ENCODE measurements at places on chromosomes 3 and 15.

- DNase-seq = no peak
These were observed 153.6 kb downstream of the TMEM108 start for GRCh38 chr3:133191818-133192217.

DNA sequence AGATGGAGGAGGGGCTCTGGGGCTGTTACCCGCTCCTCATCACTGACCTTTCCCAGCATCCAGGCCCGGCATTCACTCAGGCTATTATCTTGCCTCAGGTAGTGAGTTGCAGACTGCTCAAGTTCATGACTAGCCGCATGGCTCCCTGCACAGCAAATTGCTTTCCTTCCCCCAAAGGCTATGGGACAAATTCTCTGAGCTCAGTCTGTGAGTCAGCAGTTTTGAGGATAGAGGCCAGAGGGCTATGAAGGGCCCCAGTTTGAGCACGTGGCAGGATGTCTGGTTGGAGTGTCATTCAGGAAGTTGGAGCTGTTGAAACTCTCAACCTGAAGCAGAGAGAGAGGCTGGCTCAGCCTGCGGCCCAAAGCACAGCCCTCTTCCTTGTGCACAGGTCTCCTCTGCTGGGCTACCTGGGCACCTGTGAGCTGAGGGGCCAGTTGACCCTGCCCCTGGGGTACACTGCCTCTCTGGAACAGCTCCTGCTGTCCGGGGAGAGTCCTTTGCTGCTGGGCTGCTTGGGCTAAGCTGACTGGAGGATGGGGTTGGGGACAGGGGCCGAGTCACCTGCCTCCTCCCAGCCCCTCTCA is 7.9 kb downstream of the FAH start:
- DNase-seq = no peak

DNA sequence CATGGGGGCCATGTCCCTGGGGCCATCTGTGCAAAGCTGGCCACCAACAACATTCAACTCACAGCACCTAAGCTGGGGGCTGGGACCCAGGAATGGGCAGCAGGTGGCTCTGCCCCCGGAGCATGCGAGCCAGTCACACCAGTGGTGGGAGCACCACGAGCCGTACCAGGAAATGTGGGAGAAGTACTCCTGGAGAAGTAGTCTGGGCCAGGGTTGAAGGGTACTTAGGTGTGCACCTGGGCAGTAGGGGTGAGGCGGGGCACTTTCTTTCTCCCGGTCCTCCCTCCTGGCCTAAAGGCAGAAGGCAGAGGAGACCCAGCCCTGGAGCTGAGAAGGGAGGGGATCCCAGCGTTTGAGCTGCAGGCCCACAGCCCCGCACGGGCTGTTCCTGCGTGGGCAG is 94.2 kb downstream of the PLXNA1 start:
- DNase-seq = no peak

GRCh38 chr3:45884368-45885201 is 1.8 kb upstream of the CCR9 start:
- DNase-seq = no peak

DNA sequence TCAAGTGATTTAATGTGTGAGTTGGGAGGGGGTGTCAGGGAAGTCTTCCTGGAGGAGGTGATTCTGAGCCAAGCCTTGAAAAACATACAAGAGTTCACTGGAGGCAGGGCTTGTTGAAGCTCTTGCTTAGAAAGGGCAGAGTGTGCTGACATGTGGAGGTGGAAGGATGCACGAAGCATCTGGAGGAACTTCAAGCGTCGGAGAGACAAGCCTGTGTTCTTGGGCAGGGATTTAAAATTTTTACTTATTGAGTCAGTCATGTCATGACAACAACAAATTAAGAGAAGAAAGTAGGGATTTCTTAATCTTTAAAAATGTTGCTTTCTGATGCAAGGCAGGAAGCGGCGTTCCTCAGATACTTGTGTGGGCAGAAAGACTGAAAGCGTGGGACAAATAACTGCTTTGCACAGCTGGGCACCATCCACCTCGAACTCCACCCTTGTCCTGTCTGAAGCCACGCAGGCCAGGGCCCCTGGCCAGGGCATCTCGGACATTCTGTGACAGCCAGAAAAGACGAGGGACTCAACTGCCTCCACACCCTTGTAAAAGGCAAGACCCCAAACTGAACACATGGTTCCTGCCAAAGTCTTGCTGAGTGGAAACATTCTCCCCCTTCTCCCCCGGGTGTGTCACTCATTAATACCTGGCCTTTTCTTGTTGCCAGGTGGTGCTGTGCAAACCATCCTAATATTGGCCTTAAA is 6.9 kb upstream of the IL16 start:
- no peak for DNase-seq

DNA sequence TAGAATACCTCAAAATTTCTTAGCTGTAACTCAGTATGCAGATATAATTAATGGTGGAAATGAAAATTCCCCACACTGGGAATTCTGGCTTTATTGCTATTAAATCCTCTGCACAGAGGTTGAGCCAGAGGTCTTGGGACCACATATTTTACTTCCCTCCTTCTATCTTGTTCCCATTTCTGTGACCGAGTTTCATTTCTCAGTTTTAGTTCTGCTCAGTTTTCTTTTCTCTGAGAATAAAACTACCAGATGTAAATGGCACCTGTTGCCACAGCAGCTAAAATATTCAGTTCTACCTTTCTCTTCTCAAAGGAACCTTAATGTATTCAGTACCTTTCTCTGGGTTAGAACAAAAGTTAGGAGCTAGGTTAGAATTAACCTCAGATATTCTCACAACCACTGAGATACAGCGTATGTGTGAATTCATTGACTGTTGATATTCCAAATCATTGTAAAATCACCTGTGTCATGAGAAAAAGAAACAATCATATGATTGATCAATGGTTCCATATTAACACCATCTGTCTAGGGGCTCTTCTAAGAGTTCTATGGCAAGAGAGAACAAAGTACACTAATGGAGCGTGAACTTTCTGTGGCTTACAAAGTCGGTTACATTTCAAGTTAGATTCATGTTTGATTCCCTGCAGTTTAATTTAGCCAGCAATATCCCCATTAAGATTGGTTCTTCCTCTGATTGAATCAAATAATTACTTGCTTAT is 374.1 kb downstream of the EFHB start:
- no peak for DNase-seq

- no peak for DNase-seq
These were observed 95.8 kb downstream of the MESD start for GRCh38 chr15:80893777-80894176.
